ENCODE measurements at places on chromosomes 13 and 19. TPM values are rescaled to one million over a fixed set of nuclear protein-coding genes. Genes with fewer than 3 reads are reported as not detected.

IGFL3 gene
- not detected for total RNA-seq

GZMM gene
- 0.60 TPM for total RNA-seq

ZNF85 gene
- total RNA-seq = 22.8 TPM

PEX11G gene
- 4.3 TPM for total RNA-seq

CGB2 gene
- not detected for total RNA-seq

FGF21 gene
- total RNA-seq = 0.44 TPM

MCEMP1 gene
- total RNA-seq = not detected

ZNF763 gene
- total RNA-seq = 2.4 TPM

EGLN2 gene
- total RNA-seq = 102 TPM

CCDC70 gene
- not detected for total RNA-seq

IGFL2 gene
- not detected for total RNA-seq

SMAD9 gene
- 0.71 TPM for total RNA-seq

PCSK4 gene
- total RNA-seq = 18.6 TPM

FAAP24 gene
- 5.2 TPM for total RNA-seq

POMP gene
- 90.8 TPM for total RNA-seq

ICAM5 gene
- total RNA-seq = 8.0 TPM

OR7C2 gene
- total RNA-seq = not detected

ZNF83 gene
- 36.4 TPM for total RNA-seq

LSR gene
- 130 TPM for total RNA-seq

CGB5 gene
- 0.35 TPM for total RNA-seq

CGB3 gene
- not detected for total RNA-seq

DLL3 gene
- 23.9 TPM for total RNA-seq

CCDC122 gene
- total RNA-seq = 10.5 TPM

ADM5 gene
- total RNA-seq = 6.7 TPM

OR1I1 gene
- total RNA-seq = not detected

ZNF526 gene
- total RNA-seq = 16.4 TPM

ZNF229 gene
- 1.8 TPM for total RNA-seq

KLK8 gene
- 5.9 TPM for total RNA-seq

MEF2B gene
- total RNA-seq = 1.3 TPM

CYP4F11 gene
- total RNA-seq = not detected

KLHL1 gene
- not detected for total RNA-seq

NLRP5 gene
- not detected for total RNA-seq

GARIN5A gene
- total RNA-seq = 8.2 TPM
